ENCODE measurements at places on chromosomes 6 and 20. TPM values are rescaled to one million over a fixed set of nuclear protein-coding genes. Genes with fewer than 3 reads are reported as not detected.

IMPG1 gene
- not detected for total RNA-seq

- H3K27ac ChIP-seq = no peak overlapping the region
- H3K4me3 ChIP-seq = no peak overlapping the region
- peaks cover 7% of the 10 kb centered on the region for H3K27me3 ChIP-seq
- H3K36me3 ChIP-seq = no peaks in the 10 kb centered on the region
- DNase-seq = no peak
- H3K4me1 ChIP-seq = peaks cover 3% of the 10 kb centered on the region
Measured at GRCh38 chr20:58714923-58715351, 22.3 kb downstream of the NPEPL1 start.

- H3K4me1 ChIP-seq = no peaks in the 10 kb centered on the region
- no peak for DNase-seq
- H3K27me3 ChIP-seq = no peaks in the 10 kb centered on the region
- no peaks in the 10 kb centered on the region for H3K36me3 ChIP-seq
- H3K27ac ChIP-seq = no peak overlapping the region
Measured at GRCh38 chr6:93970684-93971083, 551.3 kb upstream of the EPHA7 start.

- H3K36me3 ChIP-seq = peaks cover 2% of the 10 kb centered on the region
- H3K27me3 ChIP-seq = peaks cover 8% of the 10 kb centered on the region
- DNase-seq = no peak
- peaks cover 4% of the 10 kb centered on the region for H3K4me1 ChIP-seq
Measured at GRCh38 chr20:5309971-5310370, 6.8 kb downstream of the PROKR2 start.

DNA sequence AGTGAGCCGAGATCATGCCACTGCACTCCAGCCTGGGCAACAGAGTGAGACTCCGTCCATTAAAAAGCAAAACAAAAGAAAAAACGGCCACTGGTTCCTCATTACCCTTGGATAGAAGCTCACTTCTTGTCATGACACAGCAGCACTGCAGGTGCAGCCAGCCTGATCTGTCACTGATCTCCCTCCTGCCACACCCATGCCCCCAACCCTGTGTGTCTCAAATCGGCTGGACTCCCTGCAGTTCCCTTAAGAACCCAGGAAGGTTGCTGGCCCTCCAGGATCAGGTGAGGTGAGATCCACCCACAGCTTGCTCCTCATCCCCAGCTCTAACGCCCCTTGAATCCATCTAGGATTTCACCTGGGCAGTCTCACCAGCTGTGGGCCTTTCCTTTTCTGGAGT lies 26.3 kb upstream of the NNAT start:
- no peak for DNase-seq
- H3K27ac ChIP-seq = no peak overlapping the region
- no peak overlapping the region for H3K4me3 ChIP-seq
- peaks cover 22% of the 10 kb centered on the region for H3K36me3 ChIP-seq

DNA sequence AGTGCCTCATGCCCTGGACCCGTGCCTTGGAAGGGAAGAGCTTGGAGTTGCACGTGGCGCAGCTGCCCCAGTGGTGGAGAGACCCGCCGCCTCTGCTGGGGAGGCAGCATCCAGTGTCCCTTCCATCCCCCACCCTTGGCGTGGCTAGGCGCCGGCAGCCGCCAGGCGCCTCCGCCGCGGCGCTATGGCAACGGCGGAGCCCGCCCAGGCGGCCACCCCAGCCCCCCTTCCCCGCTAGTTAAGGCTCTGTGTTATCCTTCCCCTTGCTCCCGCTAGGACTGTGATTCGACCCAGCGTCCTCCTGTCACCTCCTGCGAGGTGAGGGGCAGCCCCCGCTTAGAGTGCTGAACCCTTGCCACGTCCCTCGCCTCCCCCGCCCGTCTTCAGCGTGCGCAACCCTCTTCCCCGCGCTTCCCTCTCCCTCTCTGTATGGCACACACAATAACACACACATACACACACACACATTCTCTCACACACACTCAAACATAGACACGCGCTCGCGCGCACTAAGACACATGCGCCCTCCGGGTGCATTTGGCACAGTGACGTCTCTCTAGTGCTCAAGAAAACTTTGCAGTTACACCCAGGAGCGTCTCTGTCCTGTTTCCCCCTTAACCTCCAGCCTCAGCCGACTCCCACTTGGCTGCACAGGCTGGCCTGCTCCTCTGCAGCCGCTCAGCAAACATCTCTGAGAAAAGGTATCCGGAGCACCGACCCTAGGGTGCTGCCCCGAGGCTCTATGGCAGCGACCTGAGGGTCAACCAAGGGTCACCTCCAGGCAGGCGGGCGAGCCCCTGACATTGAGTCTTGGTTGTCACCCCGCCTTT lies 8.5 kb downstream of the GRIK2 start:
- peaks cover 31% of the 10 kb centered on the region for H3K4me1 ChIP-seq
- H3K27ac ChIP-seq = no peak overlapping the region

GRCh38 chr6:160253714-160254113 lies 4.9 kb downstream of the SLC22A2 start:
- H3K36me3 ChIP-seq = no peaks in the 10 kb centered on the region
- no peaks in the 10 kb centered on the region for H3K27me3 ChIP-seq
- no peak for DNase-seq
- no peak overlapping the region for H3K27ac ChIP-seq

- peaks cover 6% of the 10 kb centered on the region for H3K27me3 ChIP-seq
- peak overlapping the region; percentile 76 for H3K27ac ChIP-seq
- H3K4me3 ChIP-seq = peak overlapping the region; percentile 73
- peak; percentile 20 for DNase-seq
Measured at GRCh38 chr6:31689249-31690110, 8.6 kb upstream of the LY6G5C start.

DNA sequence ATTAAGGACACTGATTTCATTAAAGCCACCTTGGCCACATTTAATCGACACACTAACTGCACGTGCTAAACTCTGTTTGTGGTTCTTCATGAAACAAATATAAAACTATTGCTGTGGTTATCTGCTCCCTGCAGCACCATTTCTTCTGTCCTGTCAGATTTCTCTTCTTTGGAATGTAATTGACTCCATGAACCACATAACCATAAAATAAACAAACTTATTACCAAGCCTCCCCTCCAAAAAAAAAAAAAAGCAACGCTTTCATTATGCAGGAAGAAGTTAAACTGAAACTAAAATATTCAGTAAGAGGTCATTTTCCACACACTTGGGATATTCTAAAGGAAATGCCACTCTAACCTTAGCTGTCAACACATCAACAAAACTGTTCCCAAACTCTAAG lies 319.1 kb upstream of the NT5E start:
- H3K4me1 ChIP-seq = peaks cover 10% of the 10 kb centered on the region
- no peak overlapping the region for H3K4me3 ChIP-seq
- H3K27ac ChIP-seq = no peak overlapping the region
- DNase-seq = no peak
- no peaks in the 10 kb centered on the region for H3K27me3 ChIP-seq
- no peaks in the 10 kb centered on the region for H3K36me3 ChIP-seq

DNA sequence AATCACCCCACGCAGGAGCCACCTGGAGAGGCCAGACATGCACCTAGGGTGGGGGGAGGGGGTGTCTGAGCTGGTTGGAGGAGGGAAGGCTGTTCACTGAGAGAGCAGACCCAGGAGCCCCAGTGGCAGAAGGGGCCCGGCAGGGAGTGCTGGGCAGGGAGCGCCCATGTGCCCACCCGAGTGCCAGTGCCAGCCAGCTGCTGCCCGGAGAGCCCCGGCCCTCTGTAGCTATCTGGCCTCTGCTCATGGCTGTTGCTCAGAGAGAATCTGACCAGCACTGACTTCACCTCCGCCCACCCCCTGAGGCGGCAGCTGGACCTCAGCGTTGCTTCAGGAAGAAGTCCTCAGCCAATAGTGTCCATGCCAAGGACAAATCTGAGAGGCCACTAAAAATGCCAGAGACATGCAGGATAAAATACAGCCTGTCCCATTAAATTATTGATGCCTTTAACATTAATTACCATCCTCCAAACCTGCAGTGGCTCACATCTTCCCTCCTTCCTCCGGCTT lies 22.8 kb downstream of the SLC17A9 start:
- H3K27ac ChIP-seq = no peak overlapping the region
- peaks cover 6% of the 10 kb centered on the region for H3K36me3 ChIP-seq
- no peak overlapping the region for H3K4me3 ChIP-seq
- DNase-seq = no peak
- peaks cover 23% of the 10 kb centered on the region for H3K27me3 ChIP-seq
- peaks cover 4% of the 10 kb centered on the region for H3K4me1 ChIP-seq

GRCh38 chr6:47377971-47378370 lies 68.3 kb upstream of the TNFRSF21 start:
- peaks cover 3% of the 10 kb centered on the region for H3K4me1 ChIP-seq
- no peaks in the 10 kb centered on the region for H3K36me3 ChIP-seq
- peaks cover 2% of the 10 kb centered on the region for H3K27me3 ChIP-seq
- DNase-seq = no peak

DNA sequence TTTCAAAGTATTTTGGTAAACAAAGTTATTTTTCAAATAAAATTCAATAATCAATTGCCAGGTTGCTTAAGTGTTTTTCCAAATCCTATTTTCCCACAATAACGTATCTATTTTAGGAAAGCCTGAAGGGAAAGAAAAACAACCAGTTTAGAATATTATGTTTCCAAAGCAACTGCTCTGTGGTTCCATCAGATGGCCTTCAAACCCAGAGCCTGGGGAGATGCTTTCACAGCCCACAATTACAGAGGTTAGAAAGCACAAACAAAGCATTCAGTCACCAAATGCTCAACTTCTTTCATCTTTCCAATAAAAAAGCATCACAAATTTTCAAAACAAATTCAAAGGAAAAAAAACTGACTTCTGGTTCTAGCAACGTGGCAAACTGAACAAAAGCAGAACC lies 66.0 kb downstream of the ELOVL5 start:
- H3K4me3 ChIP-seq = no peak overlapping the region
- DNase-seq = no peak
- H3K36me3 ChIP-seq = peaks cover 23% of the 10 kb centered on the region
- peak overlapping the region; percentile 94 for H3K27ac ChIP-seq
- no peaks in the 10 kb centered on the region for H3K27me3 ChIP-seq

Data from endothelial cell (in vitro differentiated cells).